ENCODE measurements at places on chromosomes 12 and 14. TPM values are rescaled to one million over a fixed set of nuclear protein-coding genes. Genes with fewer than 3 reads are reported as not detected.

GRCh38 chr12:105235281-105235731 is 668 bp downstream of the APPL2 start:
- DNase-seq: no peak

GRCh38 chr14:79468486-79468885 is 742.8 kb downstream of the DIO2 start:
- no peak for DNase-seq

DNA sequence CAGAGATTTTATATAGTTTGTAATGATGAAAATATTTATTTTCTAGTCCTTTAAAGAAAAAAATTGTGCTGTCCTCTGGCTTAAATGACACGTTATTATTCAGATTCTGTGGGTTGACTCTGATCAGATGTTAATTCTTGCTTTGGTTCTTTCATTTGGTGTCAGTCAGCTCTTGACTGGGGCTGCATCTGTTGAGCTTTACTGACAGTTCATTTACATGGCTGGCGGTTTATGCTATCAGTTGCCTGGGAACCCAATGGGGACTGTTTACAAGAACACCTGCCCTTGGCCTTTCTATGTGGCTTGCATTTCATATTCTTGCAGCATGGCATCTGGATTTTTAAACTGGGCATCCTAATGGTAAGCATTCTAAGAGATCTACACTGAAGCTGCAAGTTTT is 667.1 kb upstream of the FBXO33 start:
- DNase-seq: no peak

GRCh38 chr12:98519257-98519907 is 4.0 kb downstream of the TMPO start:
- DNase-seq: no peak

DNA sequence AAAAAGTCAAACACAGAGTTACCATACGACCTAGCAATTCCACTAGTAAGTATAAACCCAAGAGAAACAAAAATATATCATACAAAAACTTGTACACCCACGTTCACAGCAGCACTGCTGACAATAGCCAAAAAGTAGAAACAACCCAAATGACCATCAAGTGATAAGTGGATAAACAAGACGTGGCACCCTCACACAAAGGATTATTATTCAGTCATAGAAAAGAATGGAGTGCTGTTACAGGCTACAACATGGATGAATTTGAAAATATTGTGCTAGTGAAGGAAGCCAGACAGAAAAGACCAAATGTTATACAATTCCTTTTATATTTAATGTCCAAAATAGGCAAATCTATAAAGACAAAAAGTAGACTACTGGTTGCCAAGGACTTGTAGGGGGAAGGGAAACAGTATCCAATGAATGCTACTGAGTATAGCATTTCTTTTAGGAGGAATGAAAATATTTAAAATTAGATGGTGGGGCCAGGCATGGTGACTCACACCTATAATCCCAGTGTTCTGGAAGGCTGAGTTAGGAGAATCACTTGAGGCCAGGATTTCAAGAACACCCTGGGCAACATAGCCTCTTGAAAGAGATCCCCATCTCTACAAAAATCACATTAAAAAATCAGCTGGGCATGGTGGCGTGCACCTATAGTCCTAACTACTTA is 41.9 kb downstream of the SPTLC2 start:
- no peak for DNase-seq

DNA sequence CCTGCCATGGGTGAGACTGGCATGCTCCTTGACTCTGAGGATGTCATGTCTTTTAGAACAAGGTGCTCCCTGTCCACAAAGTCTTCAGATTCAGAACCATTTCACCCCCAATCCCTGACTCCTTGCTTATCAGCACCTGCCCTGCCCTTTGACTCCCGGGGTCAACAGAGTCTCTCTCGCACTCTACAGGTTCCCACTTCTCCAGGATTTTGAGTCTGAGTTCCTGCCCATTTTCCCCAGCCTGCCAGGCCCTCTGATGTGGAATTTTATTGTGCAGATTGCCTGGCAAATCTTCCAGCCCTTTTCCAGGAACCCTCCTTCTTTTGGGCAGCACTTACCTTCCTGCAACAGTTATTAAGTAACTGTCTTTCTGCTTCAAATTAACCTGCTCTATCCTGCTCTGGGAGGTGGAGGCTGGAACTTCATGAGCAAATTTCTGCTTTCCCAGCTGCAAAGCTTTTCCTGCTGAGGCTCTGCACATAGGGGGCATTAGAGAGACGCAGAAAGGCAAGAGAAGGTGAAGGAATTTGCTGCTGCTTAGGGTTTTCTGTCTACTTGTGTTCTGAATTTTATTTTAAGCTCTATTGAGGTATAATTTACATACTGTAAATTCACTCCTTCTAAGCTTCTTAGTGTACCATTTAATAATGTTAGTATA is 259.1 kb downstream of the PCNX1 start:
- DNase-seq: no peak

DNA sequence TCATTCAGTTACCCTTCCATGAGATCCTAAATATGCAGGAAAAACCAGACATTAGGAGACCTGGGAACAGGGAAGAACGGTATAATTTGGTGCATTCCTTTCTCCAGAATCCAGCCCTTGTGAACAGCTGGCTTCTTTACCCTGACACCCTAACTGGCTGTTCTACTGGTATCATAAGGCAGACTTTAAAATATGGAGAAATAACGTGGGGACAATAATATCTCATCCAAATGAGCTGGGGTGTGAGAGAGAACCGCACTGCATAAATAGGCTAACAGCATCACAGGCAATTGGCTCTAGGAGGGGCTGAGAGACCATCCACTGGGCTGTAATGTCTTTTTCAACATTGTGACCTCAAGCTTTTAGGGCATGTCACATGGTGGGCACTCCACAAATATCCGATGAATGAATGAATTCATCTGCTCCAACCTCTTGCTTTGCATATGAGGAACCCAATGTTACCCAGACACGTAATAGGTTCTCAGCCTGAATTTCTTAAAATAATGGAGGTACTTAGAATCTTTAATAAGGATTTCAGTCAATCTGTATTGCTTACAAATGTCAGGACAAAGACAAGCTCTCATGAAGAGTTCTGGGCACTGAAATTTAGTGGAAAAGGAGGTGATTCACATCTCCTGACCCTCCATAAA is 157.9 kb downstream of the SAMD4A start:
- DNase-seq: no peak

- DNase-seq: no peak
These were observed 500.4 kb downstream of the NELL2 start for GRCh38 chr12:44375694-44376093.

- DNase-seq: no peak
These were observed 38.9 kb downstream of the NIN start for GRCh38 chr14:50792051-50792477.

DNA sequence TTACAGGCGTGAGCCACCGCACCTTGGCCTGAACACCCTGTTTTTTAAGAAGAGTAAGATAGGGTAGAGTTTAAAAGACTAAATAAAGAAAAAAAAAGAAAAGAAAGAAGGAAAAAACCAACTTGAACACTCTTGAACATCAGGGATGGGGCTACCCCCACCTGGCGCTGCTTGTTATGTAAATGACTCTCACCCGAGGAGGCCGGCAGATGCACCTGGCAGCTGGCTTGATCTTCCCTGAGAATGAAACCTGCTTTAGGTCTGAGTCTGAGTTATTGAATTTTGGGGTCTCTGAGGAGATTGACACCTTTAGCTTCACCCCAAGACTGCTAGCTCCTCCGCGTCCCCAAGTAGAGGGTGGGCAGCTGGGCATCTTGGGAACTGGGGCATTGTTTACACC is 15.5 kb upstream of the MEG3 start:
- no peak for DNase-seq

DNA sequence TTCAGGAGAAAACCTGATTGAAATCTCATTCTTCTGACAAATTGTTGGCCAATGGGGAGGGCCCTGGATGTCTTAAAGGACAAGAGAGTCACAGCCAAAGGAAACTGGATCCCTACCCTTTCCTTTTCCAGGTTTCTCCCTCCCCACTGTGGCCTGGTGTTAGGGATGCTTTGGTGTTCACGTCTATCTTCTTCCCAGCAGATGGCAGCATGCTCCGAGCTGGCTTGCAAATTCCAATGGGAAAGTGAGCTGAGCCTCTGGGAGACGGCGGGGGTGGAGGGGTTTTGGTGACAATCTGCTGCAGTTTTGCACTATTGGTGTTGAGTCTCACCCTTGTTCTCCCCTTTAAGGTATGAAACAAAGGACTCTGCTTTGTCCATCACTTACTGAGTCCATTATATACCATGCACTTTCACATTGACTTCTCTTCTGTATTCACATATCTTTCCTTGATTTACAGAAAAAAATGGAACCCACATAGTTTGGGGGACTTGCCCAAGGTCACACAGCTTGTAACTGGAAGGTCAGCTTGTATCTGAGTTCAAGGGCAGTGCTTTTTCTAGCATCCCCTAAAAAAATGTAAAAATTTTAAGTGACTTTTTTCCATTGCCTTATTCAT is 39.3 kb downstream of the CCDC177 start:
- DNase-seq: no peak

DNA sequence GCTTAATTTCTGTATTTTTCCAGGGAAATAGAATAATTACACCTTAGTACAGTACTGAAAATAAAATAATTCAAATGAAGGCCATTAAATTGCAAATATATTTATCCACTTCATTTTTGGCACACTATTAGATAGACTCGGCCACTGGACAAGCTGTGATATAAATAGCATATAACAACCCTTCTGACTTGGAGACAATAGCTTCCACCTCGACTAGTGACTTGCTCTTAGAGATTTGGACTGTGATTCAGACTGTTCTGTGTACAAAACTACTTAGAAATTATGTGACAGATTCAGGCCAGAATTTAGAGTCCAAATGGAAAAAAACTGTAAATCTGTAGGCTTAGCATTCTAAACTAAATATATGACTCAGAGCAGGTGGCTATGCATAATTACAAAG is 949.9 kb downstream of the LRFN5 start:
- DNase-seq: no peak

DNA sequence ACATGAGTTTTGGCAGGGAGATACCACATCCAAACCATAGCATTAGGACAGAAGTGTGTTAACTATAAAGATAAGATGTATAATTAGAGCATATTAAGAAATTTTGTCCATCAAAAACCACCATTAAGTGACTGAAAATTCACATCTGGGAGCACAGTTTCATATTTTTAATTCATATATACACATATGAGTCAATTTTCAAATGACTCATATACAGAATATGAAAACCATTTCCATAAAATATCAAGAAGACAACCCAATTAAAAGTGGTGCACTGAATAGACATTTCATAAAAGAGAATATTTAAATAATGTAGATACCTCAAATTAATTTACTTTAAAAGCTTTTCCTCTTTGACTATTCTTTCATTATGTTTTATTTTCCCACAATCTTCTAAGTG is 25.3 kb downstream of the MUCL1 start:
- DNase-seq: no peak

DNA sequence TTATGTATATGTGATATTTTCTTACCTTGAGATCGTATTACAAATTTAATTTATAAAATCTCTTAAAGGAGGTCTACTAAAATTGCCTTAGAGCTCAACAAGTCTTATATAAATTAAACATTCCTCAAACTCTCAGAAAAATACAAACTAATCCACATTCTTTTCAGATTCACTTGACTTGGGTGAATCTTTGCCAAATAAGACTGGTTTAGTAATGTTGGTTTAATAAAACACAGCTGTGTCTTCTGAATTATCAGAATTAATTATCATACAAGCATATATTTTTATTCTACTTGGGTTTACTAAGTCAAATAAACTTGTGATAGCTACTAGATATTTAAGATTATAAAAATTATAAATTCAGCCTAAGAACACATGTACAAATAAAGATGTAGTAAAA is 13.3 kb downstream of the GLIPR1L2 start:
- no peak for DNase-seq

Gene DEGS2
- total RNA-seq: 170 TPM

Gene TMCC3
- total RNA-seq: 17.1 TPM

Gene MOK
- 5.2 TPM for total RNA-seq

Gene ZNF384
- total RNA-seq: 24.7 TPM

Gene BHLHE41
- 7.7 TPM for total RNA-seq

Gene OR4K15
- total RNA-seq: not detected

Gene B3GNT4
- total RNA-seq: 8.3 TPM
